ENCODE measurements at places on chromosomes 2 and 18.

DNA sequence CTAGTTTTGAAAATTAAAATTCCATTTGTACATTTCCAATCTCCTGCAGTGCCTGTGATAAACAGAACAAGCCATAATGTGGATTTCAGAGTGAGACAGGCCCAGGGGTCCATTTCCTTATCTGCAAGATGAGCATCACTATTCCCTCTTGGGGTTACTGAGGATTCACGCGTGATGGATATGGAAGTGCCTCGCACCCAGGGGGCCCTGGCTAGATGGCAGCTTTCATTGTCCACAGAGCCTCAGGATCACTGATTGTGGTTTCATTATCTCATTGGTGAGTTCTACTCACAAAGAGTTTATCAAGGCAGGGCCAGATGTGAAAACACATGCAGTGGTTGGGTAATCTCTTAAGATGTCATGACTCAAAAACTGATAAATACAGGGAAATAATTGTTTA is 11.6 kb downstream of the CNGA3 start:
- DNase-seq = no peak

DNA sequence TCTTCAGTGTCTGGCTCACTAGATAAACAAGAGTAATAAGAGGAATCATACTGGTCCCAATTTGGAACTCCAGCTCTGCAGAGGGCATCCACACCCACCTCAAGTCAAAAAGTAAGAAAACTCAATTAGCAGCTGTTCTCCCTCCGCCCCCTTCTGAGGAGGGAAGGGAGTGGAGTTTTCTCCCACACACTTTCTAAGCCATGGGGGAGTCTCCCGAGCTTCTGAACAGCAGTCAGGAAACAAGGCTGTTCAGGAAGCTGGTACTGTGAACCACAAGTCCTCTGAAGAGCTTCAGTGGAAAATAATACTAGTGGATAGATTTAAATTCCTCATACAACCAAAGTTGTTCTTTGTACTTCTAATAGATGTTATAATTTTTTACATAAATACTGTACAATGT is 32.9 kb upstream of the SPTBN1 start:
- no peak for DNase-seq

DNA sequence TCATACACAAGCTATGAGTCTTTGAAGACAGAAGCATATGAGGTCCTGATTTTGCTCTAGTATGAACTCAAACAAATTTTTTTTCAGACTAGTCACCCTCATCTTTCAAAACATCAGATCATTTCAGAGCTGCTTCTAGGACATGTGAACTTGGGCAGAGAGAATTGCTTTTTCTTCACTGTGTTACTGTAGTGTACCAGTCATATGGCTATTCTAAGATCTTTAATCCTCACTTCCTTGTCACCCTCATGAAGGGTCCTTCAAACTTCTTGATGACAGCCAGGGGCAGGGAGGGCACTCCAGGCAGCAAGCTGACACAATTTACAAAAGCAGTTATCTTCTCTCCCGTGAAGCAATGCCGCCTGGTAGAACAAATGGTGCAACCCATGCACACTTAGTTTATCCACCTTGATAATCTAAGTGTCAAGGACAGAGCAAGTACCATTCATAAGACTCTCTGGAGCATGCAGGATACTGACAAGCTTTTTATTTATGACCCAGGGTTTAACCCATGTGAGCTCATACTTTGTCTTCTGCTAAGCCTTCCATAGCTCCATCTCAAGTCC is 200.6 kb downstream of the DPP10 start:
- no peak for DNase-seq

DNA sequence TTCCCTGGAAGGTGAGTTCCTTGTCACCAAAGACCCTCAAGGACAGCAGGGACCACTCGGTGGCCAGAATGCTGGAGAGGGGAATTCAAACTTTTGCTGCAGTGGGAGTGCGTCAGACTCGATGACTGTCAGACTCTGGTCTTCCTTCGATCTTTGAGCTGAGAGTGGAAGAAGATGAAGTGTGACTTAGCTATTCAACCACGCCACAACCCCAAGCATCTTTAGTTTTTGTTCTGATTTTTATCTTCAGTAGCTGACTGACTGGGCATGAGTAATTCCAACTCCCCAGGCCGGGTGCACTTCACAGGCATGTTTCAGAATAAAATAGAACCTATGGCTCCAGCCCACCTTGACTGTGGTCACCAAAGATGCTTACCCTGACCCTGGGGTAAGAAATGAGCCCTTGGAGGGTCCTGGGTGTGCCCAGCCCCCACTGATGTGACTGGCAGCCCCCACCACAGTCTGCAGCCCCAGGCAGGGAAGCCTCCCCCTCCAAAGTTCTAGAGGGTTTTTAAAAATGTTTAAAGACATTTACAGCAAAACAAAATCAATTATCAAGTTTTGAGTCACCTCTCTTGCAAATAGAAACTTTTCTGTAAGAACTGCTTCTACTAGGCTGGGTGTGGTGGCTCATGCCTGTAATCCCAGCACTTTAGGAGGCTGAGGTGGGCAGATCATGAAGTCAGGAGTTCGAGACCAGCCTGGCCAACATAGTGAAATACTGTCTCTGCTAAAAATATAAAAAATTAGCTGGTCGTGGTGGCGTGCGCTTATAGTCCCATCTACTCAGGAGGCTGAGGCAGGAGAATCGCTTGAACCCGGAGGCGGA is 24.9 kb upstream of the YWHAQ start:
- no peak for DNase-seq

- DNase-seq = no peak
Measured at GRCh38 chr2:138059487-138060300, 95.4 kb downstream of the HNMT start.

- no peak for DNase-seq
Measured at GRCh38 chr2:202410092-202410491, 34.0 kb downstream of the BMPR2 start.

Measured in activated naive CD8-positive, alpha-beta T cell treated with anti-CD3 and anti-CD28 coated beads, Interleukin-2, amount 10 ng/mL, durations not matched to agents 7 days and 5 days (primary cell).